ENCODE measurements at places on chromosomes 12 and 14. TPM values are rescaled to one million over a fixed set of nuclear protein-coding genes. Genes with fewer than 3 reads are reported as not detected.

- H3K4me3 ChIP-seq: no peak overlapping the region
- no peaks in the 10 kb centered on the region for H3K4me1 ChIP-seq
- H3K27ac ChIP-seq: no peak overlapping the region
- DNase-seq: no peak
These were observed 2.0 kb downstream of the WIF1 start for GRCh38 chr12:65119063-65119462.

DNA sequence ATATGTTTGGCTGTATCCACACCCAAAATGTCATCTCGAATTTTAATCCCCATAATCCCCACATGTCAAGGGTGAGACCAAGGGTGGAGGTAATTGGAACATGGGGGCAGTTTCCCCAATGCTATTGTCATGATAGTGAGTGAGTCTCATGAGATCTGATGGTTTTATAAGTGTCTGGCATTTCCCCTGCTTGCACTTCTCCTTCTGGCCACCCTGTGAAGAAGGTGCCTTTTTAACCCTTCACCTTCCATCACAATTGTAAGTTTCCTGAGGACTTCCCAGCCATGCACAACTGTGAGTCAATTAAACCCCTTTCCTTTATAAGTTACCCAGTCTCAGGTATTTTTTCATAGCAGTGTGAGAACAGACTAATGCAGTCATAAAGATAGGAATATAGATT, 216.7 kb upstream of the SSTR1 start:
- no peaks in the 10 kb centered on the region for H3K36me3 ChIP-seq
- no peak overlapping the region for H3K27ac ChIP-seq
- no peak overlapping the region for H3K4me3 ChIP-seq
- no peaks in the 10 kb centered on the region for H3K4me1 ChIP-seq

Gene HOXC9
- total RNA-seq: not detected

- H3K36me3 ChIP-seq: no peaks in the 10 kb centered on the region
- no peaks in the 10 kb centered on the region for H3K27me3 ChIP-seq
- peak overlapping the region; percentile 15 for H3K27ac ChIP-seq
- DNase-seq: no peak
- H3K4me1 ChIP-seq: peaks cover 15% of the 10 kb centered on the region
These were observed 2.9 kb downstream of the SCNN1A start for GRCh38 chr12:6372403-6373003.

Gene RD3L
- 0.17 TPM for total RNA-seq

DNA sequence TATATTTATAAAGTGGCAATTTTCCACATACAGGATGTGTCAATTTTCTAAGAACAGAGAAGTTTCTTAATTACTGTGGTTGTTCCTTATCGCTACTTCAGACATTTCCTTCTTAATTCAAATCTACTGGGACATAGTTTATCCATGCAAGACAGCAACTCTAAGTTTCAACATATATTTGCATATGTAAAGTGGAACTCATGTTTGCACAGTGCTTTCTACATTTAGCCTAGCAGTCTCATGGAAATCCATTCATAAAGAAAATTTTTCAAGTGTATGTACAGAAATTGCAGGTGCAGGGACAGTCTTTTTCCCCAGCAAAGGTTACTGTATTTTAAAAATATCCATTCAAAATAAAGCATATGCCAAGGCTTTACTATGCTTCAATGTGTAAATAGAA, 956.7 kb upstream of the SEL1L start:
- H3K36me3 ChIP-seq: no peaks in the 10 kb centered on the region
- no peaks in the 10 kb centered on the region for H3K27me3 ChIP-seq
- H3K27ac ChIP-seq: no peak overlapping the region
- no peak for DNase-seq
- H3K4me1 ChIP-seq: no peaks in the 10 kb centered on the region

Gene PLBD1
- total RNA-seq: 3.8 TPM

Gene GMFB
- 26.3 TPM for total RNA-seq

- peaks cover 11% of the 10 kb centered on the region for H3K4me1 ChIP-seq
- H3K36me3 ChIP-seq: no peaks in the 10 kb centered on the region
- no peak overlapping the region for H3K27ac ChIP-seq
- H3K27me3 ChIP-seq: no peaks in the 10 kb centered on the region
These were observed 10.0 kb downstream of the NIN start for GRCh38 chr14:50820786-50821509.

Gene SDSL
- 22.4 TPM for total RNA-seq
